Stimulated activated CD4-positive, alpha-beta T cell treated with anti-CD3 and anti-CD28 coated beads, Interleukin-12 subunit alpha, Interleukin-12 subunit beta, amount 100 ng/mL, for 48 hours (primary cell): ENCODE measurements at places on chromosomes 12 and 14.
A peak's percentile ranks its signal among the peaks of the same experiment; 100 is the strongest.

- no peak for DNase-seq
Observed at GRCh38 chr12:114415525-114415868, 9.6 kb upstream of the TBX5 start.

- no peak for DNase-seq
Observed at GRCh38 chr12:1858456-1858855, 38.1 kb downstream of the LRTM2 start.

GRCh38 chr14:48726080-48726642 lies 860.0 kb downstream of the RPS29 start:
- DNase-seq = no peak

DNA sequence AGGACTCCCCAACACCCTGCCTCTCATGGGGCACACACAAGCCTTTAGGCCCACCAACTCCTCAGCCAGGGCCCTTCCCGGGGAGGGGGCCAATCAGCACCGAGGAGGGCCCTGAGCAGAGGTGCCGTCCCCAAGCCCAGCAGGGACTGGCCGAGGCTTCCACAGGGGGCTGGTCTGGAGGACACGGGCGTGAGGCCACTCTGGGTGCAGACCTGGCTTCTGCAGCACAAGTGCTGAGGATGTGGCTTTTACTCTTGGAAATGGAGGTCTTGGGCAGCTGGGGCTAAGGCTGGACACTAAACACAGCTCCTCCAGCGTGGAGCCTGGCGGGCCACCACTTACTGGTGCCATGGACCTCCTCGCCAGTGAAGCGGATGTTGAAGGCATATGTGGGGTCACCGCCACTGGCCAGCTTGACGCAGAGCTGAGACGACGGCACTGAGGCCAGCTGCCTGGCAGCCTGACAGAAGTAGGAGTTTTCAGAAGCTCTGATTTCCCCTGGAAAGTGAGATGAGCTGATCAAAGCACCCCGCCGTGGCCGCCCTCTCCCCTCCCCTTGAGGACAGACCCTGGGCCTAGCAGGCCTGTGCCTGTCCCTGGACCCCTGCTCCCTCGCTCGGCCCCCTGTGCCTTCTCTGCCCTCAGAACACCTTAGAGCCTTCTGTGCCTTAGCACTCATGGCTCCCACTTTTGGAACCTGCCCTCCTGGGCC lies 44.0 kb downstream of the TRAFD1 start:
- DNase-seq = no peak

GRCh38 chr12:133180669-133181068 lies 626 bp upstream of the ZNF268 start:
- DNase-seq = no peak

- no peak for DNase-seq
Observed at GRCh38 chr12:2481951-2482350, 312.8 kb upstream of the FKBP4 start.

GRCh38 chr12:121974026-121974985 lies 47.4 kb upstream of the BCL7A start:
- DNase-seq = no peak

DNA sequence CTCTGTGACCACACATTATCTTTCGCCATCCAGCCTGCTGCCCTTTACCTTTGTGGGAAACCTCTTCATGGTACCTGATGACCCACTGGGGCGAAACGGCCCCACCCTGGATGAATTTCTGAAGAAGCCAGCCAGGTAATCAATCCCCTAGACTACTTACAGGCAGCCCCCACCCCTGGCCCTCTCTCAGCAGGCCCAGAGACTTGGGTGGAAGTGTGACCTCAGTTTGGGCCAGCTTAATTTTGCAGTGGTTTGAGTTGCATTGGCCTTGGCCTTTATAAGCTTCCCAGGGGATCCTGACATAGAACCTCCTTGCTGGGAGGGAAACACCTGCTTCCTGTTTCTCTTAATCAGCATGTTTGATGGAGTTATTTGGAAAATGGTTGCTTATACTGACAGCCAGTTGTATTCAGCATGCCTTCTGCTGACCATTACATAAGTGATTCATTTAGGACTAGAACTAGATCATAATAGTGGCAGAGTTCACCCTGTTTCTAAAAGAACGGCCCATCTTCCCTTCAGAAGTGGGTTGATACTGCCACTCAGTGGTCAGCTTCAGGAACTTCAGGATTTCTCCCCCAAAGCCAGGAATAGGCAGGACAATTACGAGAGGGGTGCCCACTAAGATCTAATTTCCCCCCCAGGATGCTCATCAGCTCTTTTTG lies 6.1 kb downstream of the SDR39U1 start:
- peak; percentile 46 for DNase-seq

- no peak for DNase-seq
Observed at GRCh38 chr14:105531088-105531893, 4.9 kb downstream of the TMEM121 start.

DNA sequence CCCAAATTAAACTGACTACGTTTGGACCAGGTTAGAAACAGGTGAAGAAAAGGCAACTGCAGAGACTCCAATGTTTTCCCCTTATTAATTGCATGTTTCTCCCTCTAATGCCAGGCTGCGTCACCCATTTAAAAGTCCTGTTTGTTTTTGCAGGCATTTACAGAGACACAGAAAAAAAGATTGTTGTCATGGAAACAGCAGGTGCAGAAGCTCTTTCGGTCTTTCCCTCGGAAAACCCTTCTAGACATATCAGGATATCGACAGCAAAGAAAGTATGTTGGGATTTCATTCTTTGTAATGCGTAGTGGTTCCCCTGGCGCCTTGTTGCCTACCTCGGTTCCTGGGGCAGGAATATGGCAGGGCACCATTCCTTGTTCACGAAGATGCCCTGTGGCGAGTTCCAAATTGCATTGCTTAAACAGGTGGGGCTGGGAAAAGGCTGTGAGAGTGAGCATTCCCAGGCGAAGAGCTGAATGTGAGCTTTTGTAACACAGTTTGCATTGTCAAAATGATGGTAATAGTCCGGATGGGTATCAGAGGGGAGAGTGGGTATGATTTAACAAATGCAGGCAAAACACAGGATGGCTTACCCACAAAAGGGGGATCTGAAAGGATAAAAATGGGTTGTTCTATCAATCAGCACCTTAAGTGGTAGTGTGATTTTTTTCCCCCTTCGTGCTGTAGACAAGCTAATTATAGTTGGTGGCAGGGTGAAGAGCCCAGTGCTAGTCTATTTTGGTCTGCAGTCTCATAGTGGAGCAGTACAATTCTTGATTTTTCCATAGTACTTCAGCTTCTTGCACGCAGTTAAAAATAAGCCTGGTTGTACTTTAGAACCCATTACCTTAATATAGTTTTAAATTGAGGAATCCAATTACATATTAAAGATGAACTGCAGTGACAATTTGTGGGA lies 132.4 kb downstream of the GCH1 start:
- DNase-seq = no peak

DNA sequence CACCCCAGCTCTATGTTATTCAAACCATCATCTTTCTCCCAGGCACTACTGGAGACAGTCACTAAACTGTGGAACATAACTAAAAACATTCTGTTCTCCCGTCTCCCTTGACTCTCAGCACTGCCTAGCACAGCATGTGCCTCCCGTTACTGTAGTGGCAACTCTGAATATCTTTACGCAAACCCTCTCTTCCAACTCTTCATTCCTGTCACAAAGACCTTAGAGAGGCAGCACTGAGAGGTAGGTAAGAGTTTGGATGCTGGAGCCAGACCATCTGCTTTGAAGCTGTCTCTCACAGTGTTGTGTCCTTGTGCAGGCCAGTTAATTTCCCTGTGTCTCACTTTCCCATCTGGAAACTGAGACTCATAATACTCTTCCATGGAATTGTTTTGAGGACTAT lies 108.1 kb downstream of the DIP2B start:
- no peak for DNase-seq

- DNase-seq = no peak
Observed at GRCh38 chr12:109983432-109984142, 12.6 kb downstream of the GIT2 start.

DNA sequence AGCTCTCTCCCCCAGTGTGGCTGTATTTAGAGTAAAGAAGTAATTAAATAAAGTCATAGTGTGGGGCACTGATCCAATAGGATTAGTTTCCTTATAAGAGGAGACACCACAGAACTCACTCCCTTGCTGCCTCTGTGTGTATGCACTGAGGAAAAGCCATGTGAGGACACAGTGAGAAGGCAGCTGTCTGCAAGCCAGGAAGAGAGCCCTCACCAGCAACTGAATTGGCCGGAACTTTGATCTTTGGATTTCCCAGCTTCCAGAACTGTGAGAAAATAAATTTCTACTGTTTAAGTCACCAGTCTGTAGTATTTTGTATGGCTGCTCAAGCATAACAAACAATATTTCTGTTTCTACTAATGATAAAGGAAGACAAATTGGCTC lies 368.7 kb upstream of the PRICKLE1 start:
- DNase-seq = no peak

- no peak for DNase-seq
Observed at GRCh38 chr12:110289044-110289710, 8.1 kb downstream of the ATP2A2 start.

DNA sequence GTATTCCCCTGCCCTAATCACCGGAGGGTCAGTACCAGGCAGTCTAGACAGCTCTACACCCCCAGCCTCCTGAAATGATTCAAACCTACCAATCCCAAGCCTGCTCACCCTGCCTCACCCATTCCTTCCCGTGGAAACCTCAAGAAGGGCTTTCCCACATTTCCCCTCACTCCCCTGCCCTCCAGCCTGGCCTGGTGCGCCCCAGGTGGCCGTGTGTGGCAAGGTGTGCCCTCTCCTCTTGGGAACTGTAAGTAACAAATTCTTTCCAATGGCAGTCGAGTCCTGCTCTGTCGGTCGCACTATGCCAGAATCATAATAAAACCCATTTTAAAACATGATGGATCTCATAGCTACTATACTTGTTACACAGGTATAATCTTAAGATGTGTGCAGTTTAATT lies 13.9 kb upstream of the DEGS2 start:
- DNase-seq = no peak

GRCh38 chr14:50937325-50937724 lies 7.0 kb downstream of the PYGL start:
- no peak for DNase-seq

GRCh38 chr14:20687362-20688166 lies 1.0 kb upstream of the ANG start:
- DNase-seq = no peak

GRCh38 chr12:93748672-93749383 lies 71.7 kb downstream of the CRADD start:
- DNase-seq = no peak
